Inflammatory macrophage treated with lipopolysaccharide for 4 hours (primary cell): ENCODE measurements at places on chromosomes 7 and 10.

DNA sequence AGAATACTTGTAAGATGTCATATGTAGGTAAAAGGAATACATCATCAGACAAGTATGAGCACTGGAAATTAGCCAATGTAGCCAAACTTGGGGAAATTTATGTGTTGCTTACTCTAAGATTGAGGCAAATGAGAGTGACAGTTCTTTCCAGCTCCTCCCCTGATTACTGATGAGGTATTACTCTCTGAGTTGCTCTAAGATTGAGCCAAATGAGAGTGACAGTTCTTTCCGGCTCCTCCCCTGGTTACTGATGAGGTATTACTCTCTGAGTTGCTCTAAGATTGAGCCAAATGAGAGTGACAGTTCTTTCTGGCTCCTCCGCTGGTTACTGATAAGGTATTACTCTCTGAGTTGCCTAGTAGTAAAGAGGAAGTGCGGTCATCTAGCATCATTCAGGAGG, 435.8 kb downstream of the NRG3 start:
- no peak for DNase-seq

GRCh38 chr7:155467846-155468784, 10.2 kb downstream of the EN2 start:
- no peak for DNase-seq

DNA sequence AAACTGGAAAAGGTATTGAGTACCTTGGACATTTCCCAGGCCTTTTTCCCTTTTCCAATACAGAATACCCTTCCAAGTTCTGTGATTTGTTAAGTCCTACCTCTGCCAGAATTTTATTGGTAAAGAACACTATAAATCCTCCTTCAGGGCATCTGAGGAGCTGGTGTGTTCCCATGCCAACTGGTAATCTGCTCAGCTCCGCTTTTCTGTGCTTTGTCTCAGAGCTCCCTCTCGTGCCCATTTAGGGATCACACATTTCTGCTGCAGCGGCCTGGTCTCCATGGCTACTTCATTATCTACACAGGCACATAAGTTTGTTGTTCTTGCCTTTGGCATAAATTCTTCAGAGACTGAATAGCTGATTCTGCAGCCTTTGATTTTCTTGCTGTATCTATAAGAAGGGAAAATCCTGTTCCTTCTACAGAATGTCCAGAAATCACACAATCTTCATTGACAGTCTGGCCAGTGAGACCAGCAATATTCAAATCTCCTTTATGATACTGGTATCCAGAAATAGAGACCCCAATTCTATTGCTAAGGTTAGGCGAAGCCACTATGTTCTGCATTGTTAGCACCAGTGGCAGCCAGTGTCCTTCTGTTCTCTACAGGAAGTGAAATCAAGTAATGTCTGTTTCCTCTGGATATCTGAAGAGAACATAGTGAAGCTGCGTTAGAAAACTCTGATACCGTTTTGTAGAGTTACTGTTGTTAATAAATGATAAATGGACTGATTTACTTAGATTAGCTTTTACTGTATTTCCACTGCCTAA, 51.9 kb downstream of the DENND11 start:
- peak; percentile 54 for DNase-seq

DNA sequence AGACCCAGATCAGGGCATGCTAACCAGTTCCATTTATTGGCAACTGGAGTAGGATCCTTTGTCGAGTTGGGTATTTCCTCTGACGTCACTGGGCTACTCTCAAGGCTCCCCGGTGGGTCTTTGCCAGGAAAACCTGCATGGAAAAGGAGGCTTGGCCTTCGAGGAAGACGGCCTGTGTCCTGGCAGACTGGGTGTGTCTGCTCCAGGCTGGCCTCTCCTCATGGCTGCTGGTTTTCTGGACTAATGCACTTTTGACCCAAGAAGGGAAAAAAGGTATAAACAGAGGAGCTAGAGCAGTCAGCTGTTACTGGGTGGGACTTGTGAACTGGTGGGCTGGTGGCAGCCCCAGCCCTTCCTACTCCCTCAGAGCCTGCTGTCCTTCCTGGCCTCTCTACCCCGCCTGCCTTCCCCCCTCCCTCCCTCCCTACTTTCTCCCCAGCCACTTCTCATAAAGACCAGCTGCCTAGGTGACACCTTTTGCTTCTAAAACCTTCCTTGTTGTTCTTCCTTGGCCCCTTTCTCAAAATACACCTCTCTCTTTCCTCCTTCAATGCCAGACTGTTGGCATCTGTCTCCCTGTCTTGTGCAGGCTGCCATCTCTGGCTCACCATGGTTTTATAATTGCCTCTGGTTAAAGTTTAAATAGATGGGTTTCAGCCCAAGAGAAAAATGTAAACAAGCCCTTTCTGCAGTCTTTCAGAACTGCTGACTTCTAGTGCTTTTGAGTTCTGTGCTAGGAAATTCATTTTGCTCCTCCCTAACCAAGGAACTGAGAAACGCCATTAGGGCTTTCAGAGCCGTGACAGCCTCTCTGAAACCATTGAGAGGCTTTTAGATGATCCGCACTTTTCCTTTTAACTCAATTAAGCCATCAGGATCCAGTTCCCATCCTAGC, 101.8 kb upstream of the MKLN1 start:
- no peak for DNase-seq

- no peak for DNase-seq
These were observed 75.5 kb upstream of the RPA3 start for GRCh38 chr7:7793921-7794320.

DNA sequence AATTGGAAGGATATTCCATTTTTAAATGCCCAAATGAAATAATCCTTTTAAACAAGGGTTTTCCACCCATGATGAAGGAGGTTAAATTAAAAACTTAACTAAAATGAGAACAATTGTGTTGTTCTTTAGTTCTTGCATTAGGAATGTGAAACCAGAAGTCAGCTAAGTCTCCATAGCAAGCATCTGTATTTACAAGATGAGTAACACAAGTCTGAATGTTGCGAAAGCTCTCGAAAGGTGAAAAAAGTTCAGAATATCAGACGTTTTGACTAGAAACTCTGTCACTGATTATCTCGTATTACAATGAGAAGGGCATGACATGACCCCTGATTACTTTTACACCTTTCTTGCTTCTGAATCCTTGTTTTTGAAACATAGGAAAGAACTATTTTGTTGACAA, 149.6 kb downstream of the BICC1 start:
- DNase-seq, result peak; percentile 88

DNA sequence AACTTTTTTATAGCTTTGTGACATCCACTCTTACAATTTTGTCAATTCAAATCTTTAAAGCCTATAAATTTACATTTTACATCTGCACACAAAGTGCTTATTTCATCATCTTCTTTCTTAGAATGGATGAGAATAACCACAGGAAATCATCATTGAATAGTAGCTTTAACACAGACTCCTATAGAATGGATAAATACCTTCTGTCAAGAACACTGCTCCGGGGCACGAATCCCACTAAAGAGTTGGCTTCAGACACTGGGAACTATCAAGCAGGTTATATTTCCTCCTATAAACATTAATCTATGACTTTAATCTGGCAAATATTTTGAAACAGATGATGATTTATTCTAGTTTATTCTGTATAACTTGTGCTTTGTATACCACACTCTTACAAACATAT, 269.7 kb upstream of the TPK1 start:
- no peak for DNase-seq

- DNase-seq, result no peak
These were observed 110.2 kb upstream of the KMT2E start for GRCh38 chr7:104903846-104904245.

GRCh38 chr7:106795877-106796231, 69.2 kb upstream of the PIK3CG start:
- DNase-seq, result no peak

DNA sequence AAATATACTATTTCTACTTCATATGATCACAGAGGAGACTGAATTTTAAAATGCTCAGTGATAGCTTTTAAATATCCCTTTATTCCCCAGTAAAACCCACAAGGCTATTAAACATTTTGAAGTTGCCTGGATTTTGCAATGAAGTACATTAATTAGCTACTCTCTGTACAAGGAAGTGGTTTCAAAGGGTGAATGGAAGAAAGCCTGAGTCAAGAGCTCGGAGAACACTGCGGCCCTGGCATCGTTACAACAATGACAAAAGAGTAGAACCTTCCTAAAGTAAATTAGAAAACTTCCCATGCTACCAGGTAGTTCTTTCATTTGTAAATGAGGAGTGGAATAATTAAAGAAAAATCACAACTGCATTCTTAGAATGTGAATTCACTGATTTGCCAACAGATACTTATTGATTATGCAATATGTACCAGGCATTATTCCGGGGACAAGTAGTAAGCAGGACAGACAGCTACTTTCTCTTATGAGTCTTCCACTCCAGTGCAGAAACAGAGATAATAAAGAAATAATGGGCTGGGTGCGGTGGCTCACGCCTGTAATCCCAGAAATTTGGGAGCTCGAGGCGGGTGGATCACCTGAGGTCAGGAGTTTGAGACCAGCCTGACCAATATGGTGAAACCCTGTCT, 63.0 kb downstream of the ZNF22 start:
- peak; percentile 64 for DNase-seq

DNA sequence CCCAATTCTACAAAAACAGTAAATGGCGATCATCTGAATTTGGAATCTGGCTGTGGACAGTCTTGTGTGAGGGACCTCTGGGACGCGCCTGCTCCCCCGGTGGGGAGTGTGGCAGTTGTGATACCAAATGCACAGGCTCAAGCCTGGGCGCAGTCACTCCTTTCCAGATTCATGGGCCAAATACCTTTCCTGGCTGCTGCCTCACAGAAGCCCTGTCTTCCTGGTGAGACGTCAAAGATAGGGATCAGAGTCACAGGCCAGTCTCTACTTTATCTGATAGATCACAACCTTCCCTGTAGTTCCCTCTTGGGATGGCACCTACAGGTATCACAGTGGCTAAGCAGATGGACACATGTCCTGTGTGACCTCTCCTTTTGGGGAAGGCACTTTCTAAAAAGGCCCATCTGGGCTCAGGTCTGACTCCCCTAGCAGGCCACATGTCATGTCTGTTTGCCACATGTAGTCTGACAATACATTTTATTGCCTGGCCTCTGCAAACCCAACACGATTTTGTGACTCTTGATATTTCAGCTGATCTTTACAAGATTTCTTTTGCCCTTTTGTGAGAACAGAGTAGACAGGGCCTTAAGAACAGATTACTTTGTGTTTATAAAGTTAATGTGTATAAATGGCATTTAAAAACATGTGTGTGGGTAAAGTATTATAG, 150.1 kb downstream of the SNX10 start:
- DNase-seq, result no peak

- peak; percentile 7 for DNase-seq
These were observed 35.0 kb upstream of the ZNF32 start for GRCh38 chr10:43683451-43684291.

DNA sequence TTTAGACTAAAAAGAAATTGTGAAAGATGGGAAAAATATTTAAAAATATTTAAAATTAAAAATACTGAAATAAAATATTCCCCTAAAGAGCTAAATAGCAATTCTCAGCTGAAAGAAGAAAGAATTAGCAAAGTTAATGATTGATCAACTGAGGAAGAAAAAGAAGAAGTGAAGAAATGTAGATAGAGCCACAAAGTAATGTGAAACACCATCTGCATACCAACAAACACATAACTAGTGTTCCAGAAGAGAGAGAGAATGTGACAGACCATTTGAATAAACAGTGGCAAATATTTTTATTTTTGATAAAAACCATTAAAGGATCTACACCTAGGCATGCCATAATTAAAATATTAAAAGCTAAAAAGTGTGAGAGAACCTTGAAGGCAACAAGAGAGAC, 784.5 kb upstream of the ZWINT start:
- DNase-seq, result no peak

GRCh38 chr10:687583-688311, 1.7 kb downstream of the DIP2C start:
- no peak for DNase-seq

GRCh38 chr10:3672220-3672619, 112.8 kb downstream of the KLF6 start:
- DNase-seq, result no peak

DNA sequence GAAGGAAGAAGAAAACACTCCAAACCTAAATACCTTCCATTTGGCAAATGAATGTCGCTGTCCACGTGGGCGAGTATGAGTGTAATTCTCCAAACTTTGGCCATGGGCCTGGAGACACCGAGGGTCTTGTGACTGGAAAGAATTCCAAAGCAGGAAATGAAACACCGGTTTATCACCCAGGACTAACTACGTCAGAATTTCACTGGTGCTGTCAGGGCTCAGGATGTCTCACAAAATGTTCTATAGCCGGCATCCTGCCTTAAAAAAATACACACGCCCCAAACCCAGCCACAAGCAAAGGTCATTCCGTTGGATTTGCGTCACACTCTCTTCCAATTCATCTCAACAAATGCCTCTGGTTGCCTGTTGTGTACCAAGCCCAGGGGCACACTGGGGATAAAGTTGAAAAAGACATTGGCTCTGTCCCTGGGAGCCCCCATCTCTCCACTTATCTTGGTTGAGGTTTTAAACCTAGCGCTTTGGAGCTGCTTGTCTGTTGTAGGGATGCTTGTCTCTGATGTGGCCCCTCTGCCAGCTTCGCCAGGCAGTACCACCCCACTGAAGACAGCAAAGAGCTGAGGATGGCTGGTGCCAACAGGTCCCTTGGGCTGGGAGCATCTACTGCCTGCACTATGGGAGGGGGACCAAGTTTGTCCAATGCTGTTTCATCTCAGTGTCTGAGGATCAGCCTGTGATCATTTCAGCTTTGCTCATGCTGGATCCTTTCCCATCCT, 31.2 kb downstream of the GSTO2 start:
- DNase-seq, result no peak

GRCh38 chr7:151340794-151341356, 737 bp upstream of the NUB1 start:
- DNase-seq, result no peak

- no peak for DNase-seq
These were observed 121.6 kb downstream of the LRRC18 start for GRCh38 chr10:48818081-48818480.

GRCh38 chr10:133016493-133017202, 71.1 kb upstream of the ADGRA1 start:
- DNase-seq, result no peak

GRCh38 chr7:13886356-13886755, 103.1 kb downstream of the ETV1 start:
- DNase-seq, result no peak

DNA sequence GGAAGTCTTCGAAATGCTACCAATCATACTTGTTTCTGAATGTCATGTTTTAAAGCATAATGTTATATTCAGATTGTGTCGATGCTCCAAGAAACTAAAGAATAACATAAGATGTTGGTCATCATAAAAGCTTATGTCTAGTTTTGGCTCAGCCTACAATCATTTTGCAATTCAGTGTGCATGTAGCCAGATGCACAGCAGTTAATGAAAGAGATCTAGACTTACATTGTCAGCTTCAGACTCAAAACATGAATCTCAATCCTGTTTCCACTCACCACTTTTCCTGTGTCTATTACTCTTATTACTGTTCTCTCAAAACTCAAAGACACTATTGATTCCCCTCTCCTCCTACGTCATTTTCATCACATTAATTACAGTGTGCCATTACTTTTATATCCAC, 21.4 kb downstream of the TMEM196 start:
- DNase-seq, result no peak

- DNase-seq, result no peak
These were observed 88.7 kb upstream of the NRP1 start for GRCh38 chr10:33423154-33423529.

- DNase-seq, result peak; percentile 8
These were observed 131.9 kb upstream of the PCGF5 start for GRCh38 chr10:91088300-91089140.
